ENCODE measurements at places on chromosomes 5 and 9.

DNA sequence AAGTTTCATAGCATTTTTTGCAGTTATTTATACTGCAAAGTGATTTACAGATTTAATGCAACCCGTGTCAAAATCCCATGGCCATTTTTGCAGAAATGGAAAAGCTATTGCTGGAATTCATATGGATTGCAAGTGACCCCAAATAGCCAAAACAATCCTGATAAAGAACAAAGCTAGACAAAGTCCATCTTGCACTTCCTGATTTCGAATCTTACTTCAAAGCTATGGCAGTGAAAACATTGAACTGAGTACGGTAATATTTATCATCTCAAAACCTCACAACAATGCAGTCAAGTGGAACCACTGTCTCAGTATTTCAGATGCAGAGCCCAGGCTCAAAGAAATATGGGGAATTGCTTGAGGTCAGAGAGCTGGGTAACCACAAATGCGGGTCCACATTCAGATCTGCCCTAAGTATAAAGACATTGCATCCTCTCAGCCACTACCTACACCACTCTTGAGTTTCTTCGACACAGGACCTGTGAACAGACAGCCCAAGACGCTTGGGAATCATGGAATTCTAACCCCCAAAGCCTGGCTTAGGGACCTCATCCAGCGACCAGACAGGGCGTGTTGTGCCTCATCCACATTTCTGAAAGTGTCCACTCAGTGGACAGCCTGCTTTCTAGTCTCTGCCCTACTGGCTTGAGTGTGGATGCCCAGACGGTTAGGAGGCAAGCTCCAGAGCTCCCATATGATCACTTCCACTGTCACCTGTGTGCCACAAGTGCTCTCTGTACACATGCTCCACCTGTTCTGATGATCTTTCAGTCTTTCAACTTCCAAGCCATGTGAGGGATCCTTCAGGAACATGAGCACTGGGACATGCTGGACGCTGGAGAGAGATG is 39.3 kb upstream of the KCNIP1 start:
- DNase-seq: no peak

GRCh38 chr9:11319538-11319937 is 706.7 kb upstream of the PTPRD start:
- DNase-seq: peak; percentile 39

DNA sequence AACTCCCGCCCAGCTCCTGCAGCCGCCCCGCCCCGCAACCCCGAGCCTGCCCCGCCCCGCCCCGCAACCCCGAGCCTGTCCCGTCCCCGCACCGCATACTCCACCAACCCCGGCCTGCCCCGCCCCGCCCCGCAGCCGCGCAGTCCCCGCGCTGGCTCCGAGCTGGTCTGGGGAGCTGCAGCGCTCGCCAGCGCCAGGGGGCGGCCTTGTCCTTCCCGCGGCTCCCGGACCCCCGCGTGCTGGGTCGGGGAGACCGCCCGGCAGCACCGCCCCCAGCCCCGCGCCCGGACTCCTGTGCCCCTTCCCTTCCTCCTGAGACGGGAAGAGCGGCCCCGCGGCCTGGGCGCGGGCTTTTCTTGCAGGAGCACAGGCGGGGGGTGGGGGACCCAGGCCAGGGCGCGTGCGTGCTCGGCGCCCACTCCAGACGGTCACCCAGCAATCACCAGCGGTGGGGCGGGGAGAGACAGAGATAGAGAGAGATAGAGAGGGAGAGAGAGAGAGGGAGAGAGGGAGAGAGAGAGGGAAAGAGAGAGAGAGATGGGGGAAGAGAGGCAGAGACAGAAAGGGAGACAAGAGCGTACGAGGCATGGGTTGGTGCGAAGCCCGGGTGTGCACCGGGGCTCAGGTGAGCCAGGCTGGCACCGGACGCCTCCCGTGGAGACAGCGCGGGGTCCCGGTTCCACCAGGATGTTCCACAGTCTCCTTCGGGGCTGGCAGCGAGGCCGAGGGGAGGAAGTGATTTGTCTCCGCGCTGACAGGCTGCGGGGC is 14.7 kb upstream of the TMEM250 start:
- DNase-seq: peak; percentile 70

- no peak for DNase-seq
Observed at GRCh38 chr5:109453251-109453650, 43.5 kb upstream of the PJA2 start.

- DNase-seq: no peak
Observed at GRCh38 chr5:107505763-107506534, 164.8 kb downstream of the EFNA5 start.

DNA sequence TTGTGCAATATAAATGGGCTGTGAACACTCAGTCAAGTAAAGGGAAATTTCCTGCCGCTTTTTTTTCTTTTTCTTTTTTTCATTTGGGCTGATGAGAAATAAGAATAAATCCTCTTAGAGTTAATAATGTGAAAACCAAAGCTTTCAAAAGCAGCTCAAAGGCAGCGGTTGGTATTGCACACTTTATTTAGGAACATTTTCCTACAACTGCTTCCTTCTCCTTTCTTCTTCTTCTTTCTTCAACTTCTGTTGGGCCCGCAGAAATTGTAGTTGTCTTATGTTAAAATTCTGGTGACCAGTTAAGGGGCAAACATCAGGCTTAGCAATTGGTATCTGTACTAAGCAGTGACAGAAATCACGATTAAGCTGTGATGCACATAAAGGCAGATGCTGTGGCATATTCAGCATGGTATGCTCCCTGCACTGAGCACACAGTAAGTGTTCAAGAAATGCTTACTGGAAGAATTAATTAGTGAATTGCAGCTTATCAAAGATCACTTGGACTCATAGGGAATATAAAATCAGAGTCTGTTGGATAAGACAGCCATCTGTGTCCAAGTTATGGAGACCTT is 85.4 kb downstream of the ANKRD55 start:
- DNase-seq: no peak

DNA sequence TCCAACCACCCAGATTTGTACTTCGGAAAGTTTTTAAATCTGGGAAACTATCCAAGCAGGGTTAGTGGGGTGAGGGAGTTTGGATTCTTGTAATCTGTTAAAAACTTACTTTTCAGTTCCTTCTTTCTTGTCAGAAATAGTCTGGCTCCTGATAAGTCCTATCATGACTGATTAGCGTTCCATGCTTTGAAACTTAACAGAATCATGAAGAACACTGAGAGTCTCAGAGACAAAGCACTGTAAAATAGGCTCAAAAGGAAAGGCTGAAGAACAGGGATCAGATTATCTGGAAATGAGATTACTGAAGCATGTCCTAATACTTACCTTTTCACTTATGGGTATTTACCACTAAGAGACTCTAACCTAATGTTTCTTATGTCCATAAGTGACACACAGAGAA is 242.5 kb downstream of the ARRDC3 start:
- no peak for DNase-seq

DNA sequence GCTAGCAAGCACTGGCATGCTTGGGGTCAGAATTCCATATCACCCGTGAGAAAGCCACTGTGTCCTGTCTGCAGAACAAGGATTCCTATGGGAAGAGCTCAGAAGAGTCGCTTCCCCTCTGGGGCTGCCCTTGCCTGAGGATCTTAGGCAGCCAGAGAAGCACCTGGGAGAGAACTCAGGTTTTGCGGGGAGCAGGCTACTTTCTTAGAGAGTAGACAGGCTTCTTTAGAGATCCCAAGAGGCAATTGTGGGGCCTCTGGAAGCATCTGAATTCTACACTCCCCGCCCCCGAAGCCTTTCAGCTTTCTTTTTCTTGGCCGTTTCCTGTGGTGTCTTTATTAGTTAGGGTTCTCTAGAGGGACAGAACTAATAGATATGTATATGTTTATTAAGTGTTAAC is 40.9 kb downstream of the PHF2 start:
- no peak for DNase-seq

DNA sequence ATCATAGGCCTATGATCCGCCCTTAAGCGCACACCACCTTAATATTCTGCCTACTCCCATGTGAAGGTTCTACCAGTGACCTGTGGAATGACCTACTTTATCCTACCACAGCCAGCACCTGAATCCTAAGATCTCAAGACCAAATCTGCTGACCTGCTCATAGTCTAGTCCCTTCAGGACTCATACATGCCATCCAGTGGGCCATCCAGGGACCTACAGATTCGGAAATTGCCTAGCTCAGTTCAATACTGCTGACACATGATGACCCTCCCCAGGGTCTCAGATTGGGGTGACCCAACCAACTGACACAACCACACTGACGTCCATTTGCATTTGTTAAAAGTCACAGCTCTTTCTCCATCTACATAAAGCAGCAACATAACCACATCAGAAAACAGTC is 443.8 kb upstream of the ST8SIA4 start:
- no peak for DNase-seq

DNA sequence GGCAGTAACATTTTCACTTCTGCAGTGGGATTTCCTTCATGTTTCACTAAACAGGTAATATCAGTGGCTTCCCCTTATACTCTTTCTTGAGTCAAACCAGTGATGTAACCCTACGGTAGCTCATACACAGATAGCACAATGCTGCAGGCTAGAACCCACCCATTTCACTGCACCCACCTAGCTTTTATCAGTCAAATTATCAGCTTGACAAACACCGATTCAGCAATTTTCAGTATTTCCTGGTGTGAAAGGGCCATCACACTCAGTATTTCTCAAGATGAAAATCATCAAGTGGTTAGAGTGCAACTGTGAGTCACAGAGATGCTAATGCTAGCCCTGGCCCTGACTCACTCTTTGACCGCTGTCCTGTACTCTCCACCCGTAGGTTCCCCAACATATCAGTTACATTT is 242.3 kb upstream of the PTGER4 start:
- DNase-seq: no peak

GRCh38 chr5:172506921-172507320 is 52.6 kb upstream of the SH3PXD2B start:
- no peak for DNase-seq

Data from neuronal stem cell (in vitro differentiated cells).